ENCODE measurements at places on chromosomes 6 and 20.
A peak's percentile ranks its signal among the peaks of the same experiment; 100 is the strongest.

DNA sequence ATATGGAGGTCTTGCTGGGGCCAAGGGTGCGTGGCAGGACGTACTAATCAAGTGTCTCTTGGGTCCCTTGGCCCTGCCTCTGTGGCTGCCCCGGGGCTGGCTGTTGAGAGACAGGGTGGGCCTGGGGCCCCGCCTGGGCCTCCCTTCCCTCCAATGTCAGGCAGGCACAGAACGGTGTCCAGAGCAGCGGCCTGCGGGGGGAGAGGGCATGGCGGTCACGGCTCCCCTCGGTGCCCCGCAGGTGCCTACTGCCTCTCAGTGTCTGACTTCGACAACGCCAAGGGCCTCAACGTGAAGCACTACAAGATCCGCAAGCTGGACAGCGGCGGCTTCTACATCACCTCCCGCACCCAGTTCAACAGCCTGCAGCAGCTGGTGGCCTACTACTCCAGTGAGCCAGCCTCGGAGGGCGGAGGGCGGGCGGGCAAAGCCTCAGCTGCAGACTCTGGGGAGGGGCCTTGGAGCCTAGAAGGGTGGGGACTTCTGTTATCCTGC lies 50.0 kb downstream of the SRC start:
- no peak for DNase-seq

GRCh38 chr6:18211338-18211737 lies 53.0 kb downstream of the DEK start:
- no peak for DNase-seq

GRCh38 chr6:26659042-26659999 lies at the start of gene ZNF322:
Gene ZNF322, minus strand, starts transcription at chr6:26659746. Its CDS starts 21,193 bp downstream, at chr6:26638553.
- DNase-seq: peak; percentile 98

DNA sequence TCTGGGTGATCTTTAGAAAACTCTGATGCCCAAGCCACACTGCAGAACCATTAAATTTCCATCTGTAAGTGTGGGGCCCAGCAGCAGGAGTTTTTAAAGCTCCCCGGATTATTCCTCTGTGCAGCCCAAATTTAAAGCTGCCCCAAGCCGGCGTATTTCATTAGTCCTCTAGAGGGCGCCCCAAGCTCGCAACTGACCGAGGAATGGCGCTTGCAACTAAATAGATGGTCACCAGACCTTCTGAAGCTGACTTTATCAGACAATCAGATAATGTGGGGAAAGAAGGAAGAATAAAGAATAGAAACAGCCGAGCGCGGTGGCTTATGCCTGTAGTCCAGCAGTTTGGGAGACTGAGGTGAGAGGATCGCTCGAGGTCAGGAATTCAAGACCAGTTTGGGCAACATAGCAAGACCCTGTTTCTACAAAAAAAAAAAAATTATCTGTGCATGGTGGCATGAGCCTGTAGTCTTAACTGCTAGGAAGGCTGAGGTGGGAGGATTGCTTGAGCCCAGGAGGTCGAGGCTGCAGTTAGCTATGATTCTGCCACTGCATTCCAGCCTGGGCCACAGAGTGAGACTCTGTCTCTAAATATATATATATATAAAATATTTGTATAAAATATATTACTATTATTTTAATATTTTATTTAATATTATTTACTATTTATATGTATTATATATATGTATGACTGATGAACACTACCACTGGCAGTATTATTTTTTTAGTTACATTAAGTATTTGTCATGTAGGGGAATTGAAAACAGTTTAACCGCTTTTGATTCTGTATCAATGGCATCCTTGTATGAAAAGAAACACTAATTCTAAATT lies 56.0 kb downstream of the OTOR start:
- DNase-seq: peak; percentile 55

DNA sequence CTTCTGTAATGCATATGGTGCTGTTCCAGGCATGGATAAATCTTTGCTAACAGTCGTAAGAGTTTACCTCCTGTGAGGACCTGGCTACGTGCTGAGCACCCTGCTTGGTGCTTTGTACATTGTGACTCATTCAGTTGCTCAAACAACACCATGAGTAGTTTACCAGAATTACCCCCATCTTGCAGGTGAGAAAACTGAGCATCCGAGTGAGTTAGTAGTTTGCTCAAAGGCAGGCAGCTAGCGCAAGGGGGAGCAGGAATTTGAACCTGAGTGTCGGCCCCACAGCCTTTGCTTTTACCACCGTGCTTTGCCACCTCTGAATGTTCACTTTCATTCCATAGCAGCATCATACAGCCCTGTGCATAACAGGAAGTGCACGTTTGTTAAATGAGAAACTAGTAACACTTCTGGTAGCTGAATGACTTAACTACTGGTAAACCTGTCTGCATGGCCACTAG lies 121.9 kb downstream of the MTHFD1L start:
- DNase-seq: no peak

GRCh38 chr6:72419966-72420365 lies 201.9 kb upstream of the KCNQ5 start:
- no peak for DNase-seq

- DNase-seq: peak; percentile 96
These were observed 7.8 kb downstream of the ADTRP start for GRCh38 chr6:11770546-11771466.

DNA sequence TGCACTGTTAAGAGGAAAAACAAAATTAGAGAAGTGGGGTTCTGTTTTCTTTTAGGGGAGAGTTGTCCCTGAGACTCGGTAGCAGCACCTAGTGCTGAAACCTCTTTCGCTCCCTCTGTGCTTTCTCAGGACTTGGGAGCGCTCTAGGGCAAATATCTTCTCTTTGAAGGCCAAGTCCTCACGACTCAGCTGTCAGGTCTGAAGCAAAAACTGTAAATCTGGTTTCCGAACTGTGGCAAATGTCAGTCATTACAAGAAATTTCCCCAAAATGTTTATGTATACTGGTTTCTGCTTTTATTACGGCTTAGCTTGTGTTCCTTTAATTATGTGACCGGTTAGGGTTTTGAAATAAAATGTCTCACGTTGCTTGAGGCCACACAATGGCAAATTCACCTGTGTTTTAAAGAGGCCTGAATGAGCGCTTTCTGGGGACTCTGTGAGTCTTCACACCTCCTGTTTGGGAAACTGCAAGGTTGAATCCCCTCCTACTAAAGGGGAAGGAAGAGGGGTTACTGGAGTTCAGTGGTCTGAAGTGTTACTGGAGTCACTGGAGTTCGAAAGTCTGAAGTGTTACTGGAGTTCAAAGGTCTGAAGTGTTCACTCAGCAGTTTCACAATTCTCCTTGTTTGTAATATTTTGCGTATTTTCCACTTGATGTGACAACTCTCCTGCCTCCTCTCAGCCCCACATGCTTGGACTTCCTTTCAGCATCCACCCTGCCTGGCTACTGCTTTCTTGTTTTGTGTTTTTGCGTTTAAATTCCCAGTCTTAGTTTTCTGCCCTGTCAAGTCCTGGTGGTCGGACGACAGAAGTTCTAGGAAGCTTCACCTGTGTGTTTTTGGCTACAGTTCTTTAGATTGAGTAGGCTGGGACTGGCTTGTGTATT lies 1.6 kb downstream of the SMPDL3A start:
- peak; percentile 4 for DNase-seq

- DNase-seq: no peak
These were observed 91.0 kb downstream of the ASCC3 start for GRCh38 chr6:100790084-100790483.

DNA sequence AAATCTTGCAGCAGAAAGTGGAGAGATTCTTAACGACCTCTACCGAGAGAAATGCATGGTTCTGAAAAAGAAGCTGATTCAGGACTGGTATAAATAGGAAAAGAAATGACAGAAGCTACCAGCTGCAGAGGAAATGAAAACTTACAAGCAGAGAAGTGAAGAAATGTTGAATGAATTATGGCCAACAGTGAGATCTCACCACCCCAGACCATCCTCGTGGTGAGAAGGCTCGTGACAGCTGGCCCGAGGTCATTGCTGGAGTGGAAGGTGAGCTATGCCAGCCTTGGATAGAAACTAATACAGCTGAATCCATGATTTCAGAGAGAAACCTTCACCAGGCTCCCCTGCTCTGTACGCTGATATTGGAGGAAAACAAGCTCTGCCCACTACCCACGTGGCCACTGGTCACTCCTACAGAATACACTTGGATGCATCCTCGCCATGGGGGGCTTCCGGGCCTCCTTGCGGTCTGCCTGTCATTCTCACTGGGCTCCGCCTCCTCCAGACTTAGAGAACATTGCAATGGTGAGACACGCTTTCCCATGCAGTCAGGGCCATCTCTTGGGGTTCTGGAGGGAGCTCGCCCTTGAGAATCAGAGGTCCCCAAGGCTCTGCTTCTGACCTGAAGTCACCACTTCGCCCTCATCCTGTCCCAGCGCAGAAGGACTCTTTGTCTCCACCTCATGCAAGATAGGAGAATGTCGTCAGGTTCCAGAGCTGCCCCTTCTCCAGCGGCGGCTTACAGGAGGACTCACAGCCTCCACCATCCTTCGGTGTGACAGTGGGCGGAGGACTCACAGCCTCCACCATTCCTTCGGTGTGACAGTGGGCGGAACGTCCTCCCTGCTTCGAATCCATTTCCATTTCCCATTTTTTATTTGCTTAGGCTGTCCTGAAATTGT lies 10.6 kb upstream of the TUBB2B start:
- DNase-seq: no peak

GRCh38 chr6:79005497-79005896 lies 72.6 kb downstream of the PHIP start:
- DNase-seq: no peak

- DNase-seq: no peak
These were observed 6.3 kb downstream of the EBF4 start for GRCh38 chr20:2698912-2699311.

DNA sequence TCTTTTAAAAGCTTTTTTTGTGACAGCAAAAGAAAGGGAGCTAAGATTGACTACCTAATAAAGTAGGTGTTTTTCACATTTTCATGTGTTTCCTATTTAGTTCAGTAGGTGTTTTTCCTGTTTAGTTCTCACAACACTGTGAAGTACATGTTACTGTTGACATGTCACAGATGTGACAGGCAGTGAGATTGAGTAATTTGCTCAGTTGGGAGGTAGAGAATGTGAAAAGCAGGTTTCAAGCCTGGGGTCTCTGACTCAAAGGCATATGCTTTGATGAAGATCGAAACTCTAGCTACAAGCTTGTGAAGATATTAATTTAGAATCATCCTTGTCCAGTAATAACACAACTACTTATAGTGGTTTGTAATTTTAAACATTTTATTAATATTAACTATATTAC lies 43.1 kb downstream of the SLX4IP start:
- no peak for DNase-seq

DNA sequence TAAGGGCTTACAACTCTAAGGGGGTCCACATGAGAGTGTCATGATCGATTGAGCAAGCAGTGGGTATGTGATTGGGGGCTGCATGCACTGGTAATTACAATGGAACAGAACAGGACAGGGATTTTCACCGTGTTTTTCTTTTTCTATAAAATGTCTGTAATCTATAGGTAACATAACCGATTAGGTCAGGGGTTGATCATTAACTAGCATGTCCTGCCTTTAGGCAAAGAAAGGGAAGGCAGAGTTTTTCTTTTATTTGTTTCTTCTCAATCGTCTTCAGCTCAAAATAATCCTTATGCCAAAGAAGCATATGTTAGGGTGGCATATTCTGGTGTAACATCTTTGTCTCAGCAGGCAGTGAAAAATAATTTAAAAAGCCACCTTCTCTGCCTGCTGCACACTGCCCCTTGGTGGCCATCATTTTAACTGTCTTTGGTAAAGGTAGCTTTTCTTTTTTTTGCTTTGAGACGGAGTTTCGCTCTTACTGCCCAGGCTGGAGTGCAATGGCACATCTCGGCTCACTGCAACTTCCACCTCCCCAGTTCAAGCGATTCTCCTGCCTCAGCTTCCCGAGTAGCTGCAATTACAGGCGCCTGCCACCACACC lies 9.7 kb upstream of the CEP43 start:
- no peak for DNase-seq

DNA sequence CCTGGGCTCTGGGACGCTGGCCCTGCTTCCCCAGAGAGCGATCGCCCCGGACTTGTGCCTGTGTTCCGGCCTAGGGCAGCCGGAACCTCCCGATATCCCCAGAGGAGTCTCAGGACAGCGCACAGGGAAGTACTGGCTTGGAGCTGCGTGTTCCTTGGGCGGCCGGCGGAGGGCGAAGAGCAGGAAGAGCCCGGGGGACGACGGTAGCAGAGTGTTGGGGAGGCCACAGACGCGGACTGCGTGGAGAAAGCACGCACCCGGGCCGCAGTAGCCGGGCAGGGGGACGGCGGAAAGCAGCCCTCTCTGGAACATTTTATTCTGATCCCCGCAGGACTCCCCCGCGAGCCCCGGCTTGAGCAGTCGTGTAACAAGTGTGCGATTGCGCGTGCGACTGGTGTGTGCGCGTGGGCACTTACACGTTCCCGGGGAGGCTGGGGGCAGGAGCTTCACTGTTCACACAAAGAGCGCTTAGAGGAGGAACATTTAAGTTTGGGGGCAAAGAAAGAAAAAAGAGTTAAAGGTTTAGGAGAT lies 36.1 kb downstream of the NCR2 start:
- DNase-seq: no peak

- no peak for DNase-seq
These were observed 17.6 kb upstream of the FUCA2 start for GRCh38 chr6:143529095-143529494.

DNA sequence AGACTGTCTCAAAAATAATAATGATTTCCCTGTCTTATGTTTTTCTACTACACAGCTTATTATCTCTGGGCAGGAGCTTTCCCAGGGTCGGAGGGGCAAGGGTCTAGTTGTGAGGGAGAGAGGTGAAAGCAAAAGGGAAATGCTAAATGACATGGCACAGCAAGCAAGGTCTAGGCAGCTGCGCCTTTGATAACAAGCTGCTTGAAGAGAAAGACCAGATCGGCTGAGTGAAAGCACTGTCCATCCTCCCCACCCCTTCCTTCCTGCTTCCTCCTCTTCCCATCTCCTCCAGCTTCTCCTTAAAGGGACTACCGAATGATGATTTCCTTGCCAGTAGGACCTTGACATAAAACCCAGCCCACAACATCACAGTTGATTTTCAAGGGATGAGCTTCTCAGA lies 158.1 kb upstream of the AKAP12 start:
- DNase-seq: no peak

GRCh38 chr20:47167846-47168245 lies 188.7 kb downstream of the ZMYND8 start:
- DNase-seq: no peak

GRCh38 chr6:159714404-159714803 lies 12.9 kb upstream of the WTAP start:
- DNase-seq: no peak

DNA sequence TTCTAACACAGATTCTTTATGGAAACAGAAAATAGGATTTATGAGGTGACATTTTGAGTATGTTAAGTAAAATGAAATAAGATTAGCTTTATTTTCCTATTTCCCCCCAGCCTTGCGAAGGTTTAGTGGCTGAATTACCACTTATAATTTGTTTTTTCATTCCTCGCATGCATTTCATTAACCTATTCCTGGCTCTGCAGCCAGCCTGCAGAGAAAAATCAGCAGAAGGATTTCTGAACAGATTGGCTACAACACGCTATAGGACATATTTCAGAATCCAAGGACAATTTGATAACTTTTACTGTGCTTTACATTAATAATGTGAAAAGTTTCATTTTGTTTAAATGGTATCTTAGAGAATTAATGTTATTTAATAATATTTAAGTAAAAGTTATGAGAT lies 162.4 kb upstream of the MMS22L start:
- DNase-seq: no peak

All from RWPE1 (cell line).